CD4-positive, alpha-beta T cell treated with Interleukin-17A for 4 hours (primary cell): ENCODE measurements at places on chromosomes 7 and 10.

DNA sequence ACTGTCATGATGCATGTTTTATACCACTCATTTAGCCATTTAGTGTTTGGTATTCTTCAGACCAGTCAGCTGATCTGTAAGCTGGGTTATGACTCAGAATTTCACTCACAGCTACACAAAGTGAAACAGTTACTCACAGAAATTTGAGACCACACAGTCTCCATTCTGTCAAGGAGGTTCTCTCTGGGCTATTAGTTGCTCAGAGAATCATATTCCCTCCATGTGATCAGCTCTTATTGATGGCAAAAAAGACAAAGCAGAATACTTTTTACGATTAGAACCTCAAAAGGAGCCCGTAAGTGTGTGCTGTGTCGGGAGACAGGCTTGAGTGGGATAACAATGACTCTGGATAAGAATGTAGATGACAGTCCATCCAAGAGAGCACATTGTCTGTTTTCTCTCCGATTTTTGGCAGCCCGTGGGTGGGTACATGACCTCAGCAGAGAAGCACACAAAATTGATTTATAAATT is 277.6 kb upstream of the SORCS1 start:
- DNase-seq = no peak

GRCh38 chr7:30143748-30144251 is 9.0 kb downstream of the MTURN start:
- peak; percentile 19 for DNase-seq

DNA sequence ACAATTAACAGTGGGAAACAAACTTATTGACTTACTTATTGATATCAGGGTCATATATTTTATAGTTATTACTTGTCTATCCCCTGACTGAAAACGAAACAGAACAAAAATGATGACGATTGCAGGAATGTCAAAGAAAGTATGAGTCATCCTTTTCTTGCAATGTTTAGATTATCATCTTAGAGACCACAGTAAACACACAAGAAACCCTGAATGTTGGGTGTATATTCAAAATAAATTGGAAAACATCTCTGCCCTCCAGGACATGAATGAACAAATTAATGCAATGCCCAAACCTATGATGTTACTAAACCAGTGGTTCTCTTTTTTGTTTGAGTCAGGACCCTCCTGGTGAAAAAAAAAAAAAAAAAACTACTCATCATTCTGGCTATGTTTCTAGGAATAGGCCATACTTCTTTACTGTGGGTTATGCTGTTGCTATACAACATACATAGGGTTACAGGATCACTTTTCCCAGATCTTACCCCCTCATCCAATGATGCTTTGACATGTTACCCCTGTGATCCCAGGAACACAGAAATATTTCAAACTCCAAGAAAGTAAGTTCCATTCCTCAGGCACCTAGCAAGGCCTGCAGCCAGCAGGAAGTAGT is 623.4 kb upstream of the IGFBP3 start:
- no peak for DNase-seq

DNA sequence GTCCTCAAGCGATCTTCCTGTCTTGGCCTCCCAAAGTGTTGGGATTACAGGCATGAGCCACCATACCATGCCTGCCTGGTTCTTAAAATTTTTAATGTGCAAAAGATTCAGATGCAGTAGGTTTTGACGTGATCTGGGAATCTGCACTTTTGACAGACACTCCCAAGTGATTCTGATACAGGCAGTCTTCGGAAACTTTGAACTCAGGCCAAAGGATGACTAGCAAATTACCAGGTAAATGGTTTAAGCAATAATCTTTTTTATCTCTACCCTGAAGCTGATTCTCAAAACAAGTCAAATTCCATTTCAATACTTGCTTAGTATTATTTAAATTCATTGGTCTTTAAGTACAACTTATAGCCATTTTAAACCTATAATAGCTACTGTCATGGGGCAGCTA is 2.6 kb upstream of the ADO start:
- no peak for DNase-seq

- DNase-seq = peak; percentile 62
Measured at GRCh38 chr10:84177541-84178141, 4.0 kb downstream of the GPR15LG start.

GRCh38 chr10:121084016-121084674 is 233.0 kb downstream of the WDR11 start:
- no peak for DNase-seq

- no peak for DNase-seq
Measured at GRCh38 chr7:8817448-8818036, 384.1 kb downstream of the NXPH1 start.
